Uterus (tissue), 4 donors: ENCODE measurements at places on chromosomes 3 and 15. TPM values are rescaled to one million over a fixed set of nuclear protein-coding genes. Genes with fewer than 3 reads are reported as not detected.
A peak's percentile ranks its signal among the peaks of the same experiment; 100 is the strongest.

GRCh38 chr3:178419071-178419470 is 117.2 kb upstream of the KCNMB2 start:
- no peaks in the 10 kb centered on the region for H3K27me3 ChIP-seq
- H3K27ac ChIP-seq = no peak overlapping the region
- no peak overlapping the region for H3K4me3 ChIP-seq
- no peaks in the 10 kb centered on the region for H3K4me1 ChIP-seq

- H3K27me3 ChIP-seq = no peaks in the 10 kb centered on the region
- H3K4me1 ChIP-seq = no peaks in the 10 kb centered on the region
- H3K36me3 ChIP-seq = no peaks in the 10 kb centered on the region
- no peak for DNase-seq
- H3K4me3 ChIP-seq = no peak overlapping the region
Measured at GRCh38 chr3:193563426-193563825, 8.7 kb upstream of the ATP13A4 start.

- DNase-seq = no peak
- H3K4me1 ChIP-seq = no peaks in the 10 kb centered on the region
- H3K27me3 ChIP-seq = no peaks in the 10 kb centered on the region
Measured at GRCh38 chr3:13352621-13353131, 67.4 kb downstream of the NUP210 start.

DNA sequence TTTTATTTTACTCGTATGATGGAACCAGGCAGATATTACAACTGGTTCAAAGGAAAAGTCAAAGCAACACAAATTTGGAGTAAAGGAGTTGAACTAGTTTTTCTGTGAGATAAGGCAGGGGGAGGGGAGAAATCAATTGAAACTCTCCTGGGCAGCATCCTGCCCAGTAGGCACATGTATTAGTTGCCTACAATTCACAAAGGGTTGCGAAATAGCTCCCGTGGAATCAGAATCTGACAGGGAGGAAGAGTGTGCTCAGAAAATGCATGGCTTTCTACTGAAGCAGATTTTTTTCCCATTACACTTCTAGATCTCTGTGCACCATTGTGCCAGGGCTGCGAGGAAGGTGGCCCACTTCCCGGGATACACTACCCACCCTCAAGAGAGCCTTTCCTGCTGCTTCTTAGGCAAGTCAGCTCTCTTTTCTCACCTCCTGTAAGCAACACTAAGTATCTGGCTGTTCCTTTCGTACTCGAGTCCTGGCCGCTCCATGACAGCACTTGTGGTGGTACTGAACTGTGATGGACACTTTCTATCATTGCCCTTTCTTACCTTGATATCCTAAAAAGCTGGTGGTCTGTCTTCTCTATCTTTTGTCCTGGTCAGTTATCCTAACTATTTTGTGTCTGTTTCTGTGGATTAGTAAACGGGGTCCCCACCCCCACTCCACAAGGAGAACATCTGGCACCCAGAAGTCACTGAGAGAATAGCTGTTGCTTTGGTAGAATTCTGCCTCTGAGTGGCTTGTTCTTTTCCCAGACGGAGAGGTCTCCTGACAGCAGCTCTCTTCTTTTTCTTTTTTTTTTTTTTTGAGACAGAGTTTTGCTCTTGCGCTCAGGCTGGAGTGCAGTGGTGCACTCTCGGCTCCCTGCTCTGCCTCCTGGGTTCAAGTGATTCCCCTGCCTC is 74.8 kb downstream of the RPL39L start:
- H3K36me3 ChIP-seq = no peaks in the 10 kb centered on the region
- H3K27me3 ChIP-seq = no peaks in the 10 kb centered on the region
- no peak overlapping the region for H3K4me3 ChIP-seq
- no peaks in the 10 kb centered on the region for H3K4me1 ChIP-seq
- no peak for DNase-seq

DNA sequence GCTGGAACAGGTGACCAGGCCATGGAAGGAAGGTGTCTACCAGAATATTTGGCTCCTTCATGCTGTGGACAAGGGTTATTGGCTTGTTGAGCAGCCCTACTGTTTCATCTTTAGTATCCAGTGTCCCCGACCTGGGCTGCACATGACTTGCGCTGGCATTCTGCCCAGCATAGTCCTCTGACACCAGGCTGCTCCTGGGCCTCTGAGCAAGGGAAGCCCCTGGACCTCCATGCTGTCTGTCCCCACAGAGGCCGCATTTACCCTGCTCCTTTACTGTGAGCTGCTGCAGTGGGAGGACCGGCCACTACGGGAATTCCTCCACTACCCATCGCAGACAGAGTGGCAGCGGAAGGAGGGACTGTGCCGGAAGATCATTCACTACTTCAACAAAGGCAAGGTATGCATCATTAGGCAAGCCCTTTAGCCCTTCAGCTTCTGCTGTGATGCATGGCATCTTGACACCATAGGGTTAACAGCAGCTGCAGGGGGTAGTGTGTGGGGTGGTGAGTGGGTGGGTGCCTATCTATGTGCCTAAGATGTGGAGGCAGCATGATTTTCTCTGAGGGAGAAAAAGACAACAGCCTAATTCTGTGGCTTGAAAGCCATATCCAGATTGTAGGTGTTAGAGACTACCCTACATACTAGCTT is 44.0 kb upstream of the MANF start:
- H3K27me3 ChIP-seq = no peaks in the 10 kb centered on the region
- no peaks in the 10 kb centered on the region for H3K36me3 ChIP-seq
- H3K4me1 ChIP-seq = no peaks in the 10 kb centered on the region
- peak overlapping the region; percentile 20 for H3K27ac ChIP-seq

GRCh38 chr3:189530822-189531221 is 100.4 kb upstream of the TP63 start:
- no peak overlapping the region for H3K27ac ChIP-seq
- no peaks in the 10 kb centered on the region for H3K36me3 ChIP-seq
- no peaks in the 10 kb centered on the region for H3K27me3 ChIP-seq
- no peaks in the 10 kb centered on the region for H3K4me1 ChIP-seq
- DNase-seq = no peak

Gene RETNLB
- not detected for total RNA-seq

Gene BCHE
- total RNA-seq = 9.7 TPM
